ENCODE measurements at places on chromosomes 6 and 20.

DNA sequence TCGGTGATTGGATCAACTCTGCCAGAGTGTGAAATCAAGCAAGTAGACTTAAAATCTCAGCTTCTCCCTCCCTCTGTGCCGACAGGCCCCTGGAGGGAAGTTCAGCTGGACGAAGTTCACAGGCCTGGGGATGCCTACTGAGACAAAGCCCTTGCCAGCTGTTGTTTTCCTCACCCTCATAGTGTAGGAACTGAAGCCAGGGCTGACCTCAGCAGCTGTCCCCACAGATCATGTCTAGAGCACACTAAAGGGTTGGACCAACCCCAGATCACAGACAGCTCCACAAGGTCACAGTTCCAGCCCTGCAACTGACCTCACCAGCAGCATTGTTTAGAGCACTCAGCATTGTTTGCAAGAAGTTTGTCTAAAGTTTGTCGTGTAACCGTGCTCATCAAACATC is 261.9 kb upstream of the ECI2 start:
- no peak for DNase-seq

GRCh38 chr6:118810420-118811027 is 83.4 kb upstream of the ASF1A start:
- no peak for DNase-seq

DNA sequence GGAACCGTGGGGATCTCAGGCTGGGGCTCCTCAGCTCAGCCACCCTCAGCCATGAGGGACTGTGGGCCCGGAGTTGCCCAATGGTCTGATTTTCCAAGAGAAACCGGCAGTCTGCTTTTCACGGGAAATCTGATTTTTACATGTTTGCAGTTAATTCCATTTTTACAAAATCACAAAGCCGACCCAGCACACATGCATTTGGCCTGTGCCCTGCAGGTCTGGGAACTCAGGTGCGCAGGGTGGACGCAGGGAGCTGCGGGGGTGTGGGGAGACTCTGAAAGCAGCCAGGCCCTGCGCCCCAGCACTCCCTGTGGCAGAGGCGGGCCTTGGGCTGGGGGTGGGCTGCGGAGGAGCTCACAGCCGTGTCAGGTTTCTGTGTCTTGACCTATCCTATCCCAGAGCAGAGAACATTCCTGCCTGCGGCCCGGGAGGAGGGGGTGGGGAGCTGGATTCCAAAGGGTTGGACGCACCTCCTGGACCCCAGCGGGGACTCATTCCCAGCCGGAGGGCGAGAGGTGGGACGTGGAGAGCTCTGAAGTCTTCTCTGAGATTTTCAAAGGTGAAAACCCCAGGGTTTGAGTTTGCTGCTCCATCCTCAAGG is 60.6 kb downstream of the ADNP start:
- DNase-seq: no peak

GRCh38 chr6:70998148-70998547 is 41.3 kb upstream of the B3GAT2 start:
- no peak for DNase-seq

- DNase-seq: no peak
Observed at GRCh38 chr6:149646599-149646998, 1.9 kb downstream of the KATNA1 start.

GRCh38 chr6:52877168-52877567 is 32.3 kb downstream of the GSTA3 start:
- no peak for DNase-seq

- DNase-seq: no peak
Observed at GRCh38 chr6:5459346-5459745, 198.0 kb downstream of the FARS2 start.

- no peak for DNase-seq
Observed at GRCh38 chr20:22447447-22447778, 137.0 kb downstream of the FOXA2 start.

- no peak for DNase-seq
Observed at GRCh38 chr6:158418501-158418900, 106.2 kb downstream of the TULP4 start.

DNA sequence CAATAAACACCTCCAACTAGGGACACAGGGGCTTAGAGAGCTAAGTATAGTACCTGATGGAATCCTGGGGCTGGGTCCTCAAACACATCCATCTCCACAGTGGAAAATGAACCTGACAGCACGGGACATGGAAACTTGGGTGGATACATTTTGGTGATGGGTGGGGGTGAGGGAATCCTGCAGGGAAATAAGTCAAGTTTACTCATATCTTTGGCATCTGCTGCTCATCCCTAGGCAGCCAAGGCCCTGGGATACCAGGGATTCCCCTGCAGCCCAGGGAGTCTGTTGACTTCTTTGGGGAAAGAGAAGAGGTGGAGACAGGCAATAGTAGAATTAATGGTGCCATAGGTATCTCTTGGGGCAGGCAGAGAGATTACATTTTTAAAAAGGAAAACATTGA is 6.6 kb downstream of the APOBEC2 start:
- DNase-seq: no peak

DNA sequence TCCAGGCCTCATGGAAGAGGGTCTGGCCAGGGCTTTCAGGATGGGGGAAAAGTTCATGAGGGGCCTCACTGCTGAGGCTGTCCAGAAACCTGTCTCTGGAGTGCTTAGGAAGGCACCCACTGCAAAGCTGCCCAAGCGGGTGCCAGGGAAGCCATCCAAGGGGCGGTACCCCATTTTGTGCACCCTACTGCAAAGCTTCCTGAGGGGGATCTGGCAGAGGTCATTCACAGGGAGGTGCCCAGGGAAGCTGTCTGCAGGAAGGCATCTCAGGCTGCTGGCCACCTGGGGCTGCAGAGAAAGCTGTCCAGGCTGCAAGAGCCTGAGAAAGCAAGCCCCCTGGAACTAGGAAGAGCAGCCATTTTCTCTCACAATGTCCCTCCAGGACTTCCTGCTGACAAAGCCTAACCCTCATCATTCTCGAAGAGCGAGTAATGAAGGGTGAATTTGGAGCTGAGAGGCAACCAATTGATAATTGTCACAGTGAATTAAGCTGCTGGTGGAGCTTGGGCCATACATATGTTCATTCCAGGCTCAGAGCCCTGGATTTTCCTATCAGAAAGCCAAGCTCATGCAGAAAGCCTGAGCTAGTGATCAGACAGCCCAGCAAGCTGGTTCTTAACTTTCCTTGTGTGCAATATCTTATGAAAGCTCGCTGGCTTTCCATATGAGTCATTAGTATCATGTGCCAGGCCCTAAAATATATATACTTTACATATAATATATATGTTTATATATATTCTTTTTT is 62.2 kb upstream of the SLC22A16 start:
- DNase-seq: no peak

- no peak for DNase-seq
Observed at GRCh38 chr6:117960877-117961276, 53.8 kb downstream of the SLC35F1 start.

- no peak for DNase-seq
Observed at GRCh38 chr6:157226026-157226625, 97.2 kb downstream of the TMEM242 start.

- DNase-seq: no peak
Observed at GRCh38 chr6:130708338-130708737, 118.9 kb upstream of the SMLR1 start.

- no peak for DNase-seq
Observed at GRCh38 chr6:35817515-35817914, 12.4 kb downstream of the LHFPL5 start.

- no peak for DNase-seq
Observed at GRCh38 chr6:44630125-44631028, 242.9 kb downstream of the CDC5L start.

DNA sequence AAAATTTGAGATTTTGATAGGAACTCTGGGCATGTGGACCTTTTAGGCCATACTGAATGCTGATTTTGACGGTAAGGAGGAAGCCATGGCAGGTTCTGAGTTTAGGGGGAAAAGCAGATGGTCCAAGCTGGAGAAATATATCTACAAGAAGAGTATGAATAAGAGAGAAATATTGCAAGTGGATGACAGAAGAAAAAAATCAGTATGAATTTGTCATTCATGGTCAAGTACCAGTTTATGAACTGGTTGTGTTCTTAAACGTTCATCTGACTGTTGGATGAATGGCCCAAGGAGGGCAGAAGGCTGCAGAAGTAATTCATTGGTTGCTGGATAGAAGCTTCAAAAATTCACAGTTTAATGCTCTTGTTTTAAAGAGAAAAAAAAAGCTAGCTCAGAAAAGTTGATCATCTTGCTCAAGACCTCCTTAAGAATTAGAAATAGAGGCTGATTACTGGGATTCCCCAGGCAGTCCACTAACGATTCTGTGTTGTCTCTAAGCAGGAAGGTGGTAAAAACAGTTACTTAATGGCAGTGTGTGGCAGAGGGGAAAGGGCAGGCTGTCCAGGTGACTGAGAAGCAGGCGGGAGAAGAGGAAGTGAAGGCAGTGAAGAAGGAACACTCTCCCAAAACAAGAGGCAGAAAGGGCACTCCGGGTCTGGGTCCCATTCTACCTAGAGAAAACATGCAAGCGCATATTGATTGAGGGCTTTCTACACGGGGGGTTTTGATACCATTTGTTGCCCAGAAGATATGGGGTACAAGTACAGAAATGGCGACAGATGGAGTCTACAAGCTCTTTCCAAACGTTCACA is 2.0 kb upstream of the DUSP22 start:
- no peak for DNase-seq

DNA sequence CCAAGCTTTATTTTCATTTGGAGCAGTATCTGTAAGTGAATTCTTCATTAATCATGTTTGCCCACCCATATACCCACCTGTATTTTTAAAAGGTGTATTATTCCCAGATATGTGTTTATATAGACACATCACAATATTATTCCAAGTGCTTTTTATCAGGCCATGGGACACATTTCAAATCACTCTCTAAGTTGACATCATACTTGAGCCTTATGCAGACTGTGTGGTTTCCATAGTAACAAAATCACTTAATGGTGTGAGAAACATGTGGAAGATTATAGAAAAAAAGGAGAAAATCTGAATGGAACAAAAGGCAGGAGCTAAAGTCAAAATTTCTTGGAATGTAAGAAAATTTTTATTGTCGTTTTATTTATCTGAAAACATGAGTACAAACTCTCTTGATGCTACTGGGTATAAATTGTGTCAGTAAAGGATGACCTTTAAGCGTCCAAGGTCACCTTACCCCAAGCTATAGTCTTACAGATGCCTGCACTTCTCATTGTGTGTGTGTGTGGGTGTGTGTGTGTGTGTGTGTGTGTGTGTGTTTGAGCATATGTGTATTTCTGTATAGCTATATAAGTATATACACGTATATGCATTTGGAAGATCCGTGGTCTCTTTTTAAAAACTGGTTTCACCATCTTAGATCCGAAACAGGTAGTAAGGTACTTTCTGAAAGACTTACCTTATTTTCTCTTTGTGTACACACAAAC is 79.8 kb upstream of the CCN6 start:
- DNase-seq: no peak

DNA sequence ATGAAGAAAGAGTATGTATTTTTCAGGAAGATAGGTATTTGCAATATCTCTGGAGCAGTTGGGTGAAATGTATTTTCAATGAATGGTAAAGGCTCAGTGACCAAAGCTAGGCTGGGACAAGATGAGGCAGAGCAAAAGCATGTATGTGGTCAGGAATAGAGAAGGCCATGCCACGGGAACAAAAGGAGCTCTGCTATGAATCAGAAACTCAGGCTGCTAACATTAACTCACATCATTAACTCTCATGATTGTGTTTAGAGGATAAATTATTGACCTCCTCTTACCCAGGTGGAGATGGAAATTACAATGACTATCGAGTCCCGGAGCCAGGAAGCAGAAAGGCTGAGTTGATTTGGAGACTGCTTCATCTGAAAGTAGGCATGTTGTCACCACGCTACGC is 220.2 kb downstream of the FUT9 start:
- DNase-seq: no peak

DNA sequence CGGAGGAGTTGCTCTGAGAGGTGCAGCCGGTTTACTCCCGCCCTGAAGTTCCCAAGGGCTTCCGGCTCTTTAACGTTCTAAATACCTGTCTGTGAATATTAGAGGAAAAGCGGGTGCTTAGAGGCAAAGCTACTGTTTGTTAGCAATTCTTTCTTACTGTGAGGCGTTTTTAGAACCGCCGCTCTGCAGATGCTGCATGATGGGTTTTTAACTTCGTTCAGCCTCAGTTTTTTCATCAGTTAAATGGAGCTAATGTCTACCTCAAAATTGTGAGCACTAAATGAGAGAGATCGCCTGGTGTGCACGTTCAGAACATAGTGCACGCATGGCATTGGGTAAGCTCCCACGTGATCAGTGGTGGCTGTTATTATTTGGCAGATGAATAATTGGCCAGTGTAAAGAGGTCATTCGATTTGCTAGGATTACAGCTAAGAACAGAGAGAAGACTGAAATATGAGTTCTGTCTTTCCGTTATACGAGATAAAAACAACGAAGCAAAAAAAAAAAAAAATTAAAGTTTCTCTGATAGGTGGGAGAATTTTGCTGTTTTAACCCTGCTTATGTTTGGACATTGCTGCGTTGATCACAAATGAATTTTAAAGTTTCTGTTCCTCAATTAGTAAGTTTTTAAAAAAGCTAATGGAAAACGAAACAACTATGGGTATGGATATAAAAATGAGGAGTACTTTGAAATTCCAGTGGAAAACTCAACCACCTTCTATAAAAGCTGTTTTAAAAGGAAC is 660 bp upstream of the TFB1M start:
- DNase-seq: no peak

DNA sequence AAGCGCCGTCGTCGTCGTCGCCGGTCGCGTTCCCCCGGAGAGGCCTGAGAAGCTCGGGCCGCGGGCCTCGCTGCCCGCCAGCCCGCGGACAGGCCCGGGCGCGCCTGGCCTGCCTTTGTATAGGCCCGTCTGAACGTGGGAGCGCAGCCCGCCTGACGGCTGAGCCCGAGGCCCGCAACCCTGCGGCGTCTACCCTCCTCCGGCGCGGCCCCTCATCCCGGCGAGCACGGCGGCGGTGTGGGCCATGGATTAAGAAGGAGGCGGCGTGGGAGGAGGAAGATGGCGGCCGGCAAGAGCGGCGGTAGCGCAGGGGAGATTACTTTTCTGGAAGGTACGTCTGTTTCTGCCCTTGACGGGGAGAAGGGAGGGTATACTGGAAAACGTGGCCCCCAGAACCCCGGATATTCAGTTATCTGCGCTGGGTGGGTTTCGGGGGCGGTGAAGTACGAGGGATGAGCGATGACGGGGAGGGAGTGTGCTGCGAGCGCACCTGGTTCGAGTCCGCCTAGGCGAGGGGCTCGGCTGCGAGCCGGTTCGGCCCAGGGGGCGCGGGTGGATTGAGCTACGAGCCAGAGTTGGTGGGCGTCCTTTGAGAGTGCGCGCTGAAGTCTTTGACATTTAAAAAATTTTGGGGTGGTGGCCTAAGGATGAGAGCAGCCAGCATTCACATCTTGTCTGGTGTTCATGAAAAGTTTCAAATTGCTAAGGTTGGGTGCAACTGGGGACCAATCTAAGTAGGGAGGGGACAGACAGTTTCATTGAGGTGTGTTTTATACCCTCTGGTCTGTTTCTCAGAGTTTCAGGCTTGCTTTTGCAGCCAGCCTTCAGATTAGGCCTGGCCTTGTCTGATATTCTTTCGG is 796 bp downstream of the SENP6 start:
- no peak for DNase-seq

- no peak for DNase-seq
Observed at GRCh38 chr20:12354725-12355124, 437.0 kb downstream of the BTBD3 start.

GRCh38 chr20:37447688-37448087 is 73.4 kb upstream of the NNAT start:
- DNase-seq: no peak

Measured in cortex of kidney (tissue), 1 donor.